SK-N-SH treated with all-trans-retinoic acid at 6 μM for 48 hours (cell line): ENCODE measurements at places on chromosomes 6 and 20.

- ATAC-seq, result no peak
These were observed 117.6 kb upstream of the RNF24 start for GRCh38 chr20:4132956-4133355.

GRCh38 chr6:2622671-2623070 is 128.1 kb downstream of the MYLK4 start:
- ATAC-seq, result no peak

GRCh38 chr20:50541606-50542041 is 31.4 kb downstream of the PTPN1 start:
- ATAC-seq, result no peak

DNA sequence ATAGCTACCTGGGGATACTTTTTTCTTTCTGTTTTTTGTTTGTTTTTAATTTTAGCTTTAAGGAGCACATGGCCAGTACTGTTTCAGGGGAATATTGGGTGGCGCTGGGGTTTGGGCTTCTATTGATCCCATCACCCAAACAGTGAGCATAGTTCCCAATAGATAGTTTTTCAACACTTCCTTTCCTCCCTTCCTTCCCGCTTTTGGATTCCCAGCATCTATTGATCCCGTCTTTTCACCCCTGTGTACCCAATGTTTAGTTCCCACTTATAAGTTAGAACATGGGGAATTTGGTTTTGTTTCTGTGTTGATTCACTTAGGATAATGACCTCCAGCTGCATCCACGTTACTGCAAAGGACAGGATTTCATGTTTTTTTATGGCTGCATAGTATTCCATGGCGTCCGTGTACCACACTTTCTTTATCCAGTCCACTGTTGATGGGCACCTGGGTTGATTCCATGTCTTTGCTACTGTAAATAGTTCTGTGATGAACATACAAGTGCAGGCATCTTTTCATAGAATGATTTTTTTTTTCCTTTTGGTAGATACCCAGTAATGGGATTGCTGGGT is 20.1 kb downstream of the NQO2 start:
- ATAC-seq, result no peak

DNA sequence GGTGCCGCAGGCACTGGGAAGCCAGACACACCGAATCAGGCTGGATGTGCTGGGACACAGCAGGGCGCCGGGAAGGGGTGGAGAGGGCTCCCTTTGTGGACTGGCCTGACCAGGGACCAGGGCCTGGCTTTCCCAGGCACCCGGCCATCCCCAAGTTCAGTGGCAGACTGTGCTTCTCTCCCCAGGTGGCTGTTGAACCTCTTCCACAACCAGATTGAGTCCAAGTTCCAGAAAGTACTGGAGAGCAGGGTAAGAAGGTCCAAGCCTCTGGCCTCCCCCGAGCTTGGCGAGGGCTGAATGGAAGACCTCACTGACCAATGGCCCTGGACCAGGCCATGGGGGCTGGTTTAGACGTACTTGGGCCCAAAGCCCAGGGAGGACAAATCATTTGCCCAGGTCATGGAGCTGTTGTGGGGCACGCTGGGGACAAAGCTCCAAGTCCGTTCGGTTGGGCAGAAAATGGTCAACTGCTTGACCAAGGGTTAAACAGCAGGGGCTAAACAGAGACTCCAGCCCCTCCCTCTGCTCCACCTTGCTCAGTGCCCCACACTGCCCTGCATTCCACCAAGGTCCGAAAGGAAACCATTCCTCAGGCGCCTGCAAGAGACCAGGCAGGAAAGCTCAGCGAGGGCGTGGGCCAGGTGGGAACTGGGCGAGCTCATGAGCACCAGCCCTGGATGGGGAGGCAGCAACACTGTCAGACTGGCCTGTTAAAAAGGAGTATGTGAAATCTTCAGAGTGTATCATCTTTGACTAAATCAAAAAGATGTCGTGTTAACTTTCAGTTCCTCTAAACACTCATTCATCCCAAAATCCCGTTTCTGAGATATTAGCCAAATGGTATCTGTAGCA is 9.1 kb downstream of the LBP start:
- no peak for ATAC-seq

- ATAC-seq, result no peak
These were observed 32.9 kb downstream of the AHI1 start for GRCh38 chr6:135464634-135465033.
